A172 (cell line): ENCODE measurements at places on chromosomes 2 and 18. TPM values are rescaled to one million over a fixed set of nuclear protein-coding genes. Genes with fewer than 3 reads are reported as not detected.

Gene KIF5C
- 14.6 and 22.9 TPM in 2 replicates for total RNA-seq

Gene IL1RL1
- total RNA-seq = 0.02 TPM in 1 of 2 replicates, not detected in the other

Gene RRM2
- 130 and 137 TPM in 2 replicates for total RNA-seq

Gene SKOR2
- not detected in 2 replicates for total RNA-seq

Gene GPR55
- 0.24 TPM in 1 of 2 replicates, not detected in the other for total RNA-seq

Gene GREB1L
- 3.5 and 4.0 TPM in 2 replicates for total RNA-seq

Gene ARHGAP28
- total RNA-seq = 20.4 and 24.3 TPM in 2 replicates

Gene ERMN
- not detected in 2 replicates for total RNA-seq

Gene MBD2
- 16.2 and 222 TPM in 2 replicates for total RNA-seq

Gene TBR1
- total RNA-seq = not detected in 2 replicates

Gene ASTL
- not detected in 2 replicates for total RNA-seq

Gene KCNG2
- total RNA-seq = not detected in 2 replicates
